IMR-90 (cell line): ENCODE measurements at places on chromosomes 11 and 22. TPM values are rescaled to one million over a fixed set of nuclear protein-coding genes. Genes with fewer than 3 reads are reported as not detected.

The PRR33 gene
- not detected in 2 replicates for polyA plus RNA-seq

- no peak overlapping the region for H3K27ac ChIP-seq
- no peaks in the 10 kb centered on the region for H3K4me1 ChIP-seq
- peaks cover 31% of the 10 kb centered on the region for H3K27me3 ChIP-seq
- no peaks in the 10 kb centered on the region for H3K36me3 ChIP-seq
Measured at GRCh38 chr22:22123118-22123959, 121.2 kb upstream of the VPREB1 start.

The CD6 gene
- not detected in 2 replicates for polyA plus RNA-seq

DNA sequence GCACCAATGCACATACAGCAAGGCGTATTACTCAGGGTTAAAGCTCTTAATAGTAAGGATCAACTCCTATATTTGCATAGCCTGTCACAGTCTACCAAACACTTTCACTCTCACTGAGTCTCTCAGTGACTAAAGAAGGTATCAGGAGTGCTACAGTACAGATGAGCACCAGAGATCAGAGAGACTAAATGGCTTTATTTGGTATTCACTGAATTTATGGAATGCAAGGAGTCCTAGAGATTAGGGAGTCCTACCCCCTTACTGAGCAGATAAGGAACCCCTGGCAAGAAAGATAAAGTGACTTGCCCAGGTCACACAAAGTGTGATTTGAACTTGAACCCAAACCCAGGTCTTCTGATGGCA, 396.4 kb upstream of the CCDC90B start:
- H3K27me3 ChIP-seq: 0 out of 2 replicates have a peak, but pooled peaks cover 4% of the 10 kb centered on the region
- H3K36me3 ChIP-seq: no peaks in the 10 kb centered on the region
- no peak overlapping the region for H3K4me3 ChIP-seq
- H3K27ac ChIP-seq: no peak overlapping the region
- DNase-seq: no peak
- no peaks in the 10 kb centered on the region for H3K4me1 ChIP-seq

DNA sequence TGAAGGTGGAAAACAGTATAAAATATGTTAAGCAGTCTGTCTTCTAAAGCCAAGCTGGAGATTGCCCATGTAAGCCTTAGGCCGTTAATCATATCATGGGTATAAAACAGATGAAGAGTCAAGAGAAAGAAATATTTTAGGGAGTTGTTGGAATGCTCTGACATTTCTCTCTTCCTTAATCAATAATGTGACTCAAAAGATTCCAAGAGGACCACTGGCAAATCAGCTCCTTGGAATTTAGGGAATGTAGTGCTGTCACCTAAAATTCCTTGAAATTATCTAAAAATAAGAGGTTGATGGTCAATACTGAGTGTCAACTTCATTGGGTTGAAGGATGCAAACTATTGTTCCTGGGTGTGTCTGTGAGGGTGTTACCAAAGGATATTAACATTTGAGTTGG, 525.9 kb downstream of the KCNA4 start:
- no peak overlapping the region for H3K27ac ChIP-seq
- no peak overlapping the region for H3K4me3 ChIP-seq
- no peaks in the 10 kb centered on the region for H3K27me3 ChIP-seq
